ENCODE measurements at places on chromosomes 5 and 9.

DNA sequence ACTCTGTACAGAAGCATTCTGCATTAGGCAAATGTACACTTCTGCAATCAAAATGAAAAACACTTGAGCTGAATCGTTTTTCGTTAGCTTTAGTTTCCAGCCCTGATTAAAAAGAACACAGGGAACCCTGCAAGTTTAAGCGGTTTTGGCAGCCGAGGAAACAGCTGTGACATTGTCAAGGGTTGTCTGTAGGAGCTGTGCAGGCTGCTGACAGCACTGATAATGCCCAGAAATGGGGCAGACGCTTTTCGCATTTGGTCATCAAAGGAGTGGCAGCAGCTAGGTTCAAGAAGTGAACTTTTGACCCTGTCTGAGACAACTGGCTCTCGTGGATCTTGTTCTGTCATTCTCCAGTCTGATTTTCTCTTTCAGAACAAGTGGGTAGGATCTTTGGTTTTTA is 165.6 kb upstream of the CCDC152 start:
- no peak for DNase-seq

DNA sequence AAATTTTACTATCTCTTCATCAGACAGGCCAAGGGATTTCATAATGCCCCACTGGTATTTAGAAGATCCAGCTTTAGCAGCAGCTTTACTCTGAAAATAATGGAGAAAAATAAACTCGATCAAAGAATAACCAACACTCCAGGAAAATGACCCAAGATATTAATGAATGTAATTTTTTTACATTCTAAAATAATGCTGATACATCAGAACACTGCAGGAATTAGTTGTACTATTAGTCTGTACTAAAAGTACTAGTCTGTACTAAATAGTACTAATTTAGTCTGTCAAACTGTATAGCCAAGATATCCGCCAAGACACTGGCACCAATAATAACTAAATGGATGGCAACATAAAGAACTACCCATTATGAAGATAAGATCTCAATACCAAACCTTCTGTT is 18.1 kb downstream of the LARS1 start:
- no peak for DNase-seq

DNA sequence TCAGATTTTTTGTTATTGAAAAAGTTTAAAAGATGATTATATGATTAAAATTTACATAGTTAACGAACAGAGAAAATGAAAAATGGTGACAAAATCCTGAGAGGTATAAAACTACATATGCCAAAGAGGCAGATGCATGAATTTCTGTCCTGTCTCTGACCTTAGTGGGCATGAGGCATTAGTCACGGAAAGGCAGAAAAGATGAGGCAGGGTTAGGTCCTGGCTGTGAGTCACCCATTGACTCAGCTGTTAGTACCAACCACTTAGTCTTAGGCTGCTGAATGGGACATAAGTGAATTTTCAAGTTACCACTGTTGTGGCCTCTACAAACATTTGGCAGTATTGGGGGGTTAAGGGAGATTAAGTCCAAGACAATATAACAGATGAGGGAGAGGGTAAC is 33.1 kb downstream of the RASA1 start:
- DNase-seq, result no peak

GRCh38 chr9:136013116-136013515 is 51.9 kb upstream of the UBAC1 start:
- DNase-seq, result no peak

DNA sequence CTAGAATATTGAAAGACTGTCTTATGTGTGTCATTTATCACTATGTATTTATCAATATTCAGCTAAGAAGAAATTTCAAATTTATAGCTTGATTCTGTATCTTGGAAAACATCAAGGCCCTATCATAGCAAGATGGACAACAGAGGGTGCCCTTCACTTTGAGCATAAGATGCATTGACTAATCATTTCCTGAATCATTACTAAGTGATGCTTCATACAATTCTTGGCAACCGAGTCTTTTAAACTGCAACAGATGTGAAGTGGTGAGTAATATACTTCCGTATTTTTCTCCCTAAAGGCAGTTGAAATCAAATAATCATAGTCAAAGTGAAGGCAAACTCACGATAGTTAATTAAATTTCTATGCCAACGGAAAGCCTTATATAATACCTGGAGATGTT is 318.6 kb upstream of the RGMB start:
- peak; percentile 75 for DNase-seq

- DNase-seq, result no peak
Measured at GRCh38 chr5:16507716-16508115, 42.1 kb upstream of the ZNF622 start.

GRCh38 chr9:71245651-71246050 is 124.2 kb upstream of the TRPM3 start:
- no peak for DNase-seq

DNA sequence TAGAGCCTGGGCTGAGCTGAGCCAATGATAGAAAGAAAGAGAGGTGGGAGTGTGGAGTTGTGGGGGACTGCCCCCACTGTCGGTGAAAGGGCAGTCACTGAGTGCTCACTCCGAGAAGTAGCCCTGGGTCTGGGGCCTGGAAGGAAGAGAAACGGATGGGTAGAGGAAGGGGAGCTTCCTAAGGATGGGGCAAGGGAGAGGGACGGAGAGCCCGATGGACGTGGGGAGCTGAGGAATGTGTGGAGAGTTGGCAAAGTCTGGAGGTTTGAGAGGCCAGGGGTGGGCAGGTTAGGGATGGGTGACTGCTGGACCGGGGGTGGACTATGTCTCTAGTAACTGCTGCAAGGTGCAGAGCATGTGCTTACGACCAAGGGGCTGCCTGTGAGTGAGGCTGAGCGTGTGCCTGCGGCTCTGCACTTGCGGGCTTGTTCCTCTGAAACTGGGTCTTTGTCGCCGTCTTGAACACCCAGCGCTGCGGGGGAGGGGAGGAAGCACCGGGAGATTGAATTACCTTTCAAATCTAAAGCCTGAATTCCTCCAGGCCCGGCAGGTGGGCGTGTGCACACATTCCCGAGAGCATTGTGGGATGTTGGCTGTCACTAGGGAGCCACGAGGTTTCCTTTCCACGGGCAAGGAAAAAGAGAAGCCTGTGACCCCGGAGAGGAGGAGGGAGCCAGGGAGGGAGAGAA is 76.4 kb upstream of the ARAP3 start:
- no peak for DNase-seq

- no peak for DNase-seq
Measured at GRCh38 chr9:70081120-70081495, 37.5 kb downstream of the MAMDC2 start.

DNA sequence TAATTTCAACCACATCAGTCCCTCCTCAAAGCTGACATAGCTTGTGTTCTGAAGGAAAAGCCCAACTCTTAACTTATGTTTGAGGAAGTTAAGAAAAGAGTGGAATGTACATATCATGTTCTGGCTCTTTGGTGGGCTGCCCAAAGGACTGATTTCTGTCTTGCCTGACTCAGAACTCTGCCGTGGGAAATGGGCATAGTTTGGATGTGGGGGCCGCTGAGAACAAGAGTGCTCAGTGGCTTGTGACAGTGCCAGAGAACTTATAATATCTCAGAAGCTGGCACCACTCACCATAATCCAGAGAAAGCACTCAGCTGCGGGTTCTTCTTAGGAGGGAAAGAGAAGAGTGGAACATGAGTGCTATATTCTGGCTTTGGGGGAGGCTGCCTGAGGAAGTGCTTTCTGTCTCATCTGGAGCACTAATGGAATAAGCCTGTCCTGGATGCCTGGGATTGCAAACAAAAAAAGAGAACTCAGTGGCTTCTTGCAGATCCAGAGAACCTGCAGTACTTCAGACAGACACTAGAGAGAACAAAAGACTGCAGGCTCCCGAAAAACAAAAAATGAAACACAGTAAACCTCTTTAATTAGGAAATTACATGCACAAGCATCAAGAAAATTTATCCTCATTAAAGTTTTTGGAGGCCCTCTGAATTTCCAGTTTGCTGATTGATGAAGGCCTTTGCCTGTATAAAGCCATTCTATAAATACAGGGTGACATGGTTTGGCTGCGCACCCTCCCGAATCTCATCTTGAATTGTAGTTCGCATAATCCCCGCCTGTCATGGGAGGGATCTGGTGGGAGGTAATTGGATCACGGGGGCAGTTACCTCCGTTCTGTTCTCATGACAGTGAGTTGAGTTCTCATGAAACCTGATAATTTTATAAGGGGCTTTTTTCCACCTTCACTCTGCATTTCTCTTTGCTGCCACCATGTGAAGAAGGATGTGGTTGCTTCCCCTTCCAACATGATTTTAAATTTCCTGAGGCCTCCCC is 207.0 kb downstream of the DMAC1 start:
- no peak for DNase-seq

GRCh38 chr5:114054594-114054993 is 307.3 kb upstream of the KCNN2 start:
- DNase-seq, result no peak

DNA sequence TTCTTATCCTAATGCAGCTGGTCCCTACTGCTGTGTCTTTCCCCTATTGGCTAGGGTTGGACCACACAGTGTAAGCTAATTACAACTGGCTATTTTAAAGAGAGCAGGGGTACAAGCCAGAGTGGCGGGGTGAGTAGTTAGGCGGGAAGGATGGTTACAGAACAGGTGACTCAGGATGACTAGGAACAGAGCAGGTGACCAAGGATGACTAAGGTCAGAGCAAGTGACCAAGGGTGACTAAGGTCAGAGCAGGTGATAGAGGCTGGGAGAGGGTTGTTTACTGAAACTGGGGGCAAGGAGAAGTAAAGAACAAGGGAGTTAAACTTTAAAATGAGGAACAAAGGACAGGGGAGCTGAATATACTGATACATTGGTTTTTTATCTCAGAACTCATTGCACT is 125.4 kb downstream of the PTTG1 start:
- DNase-seq, result no peak

- no peak for DNase-seq
Measured at GRCh38 chr5:146703899-146704298, 174.7 kb downstream of the PPP2R2B start.

- DNase-seq, result no peak
Measured at GRCh38 chr5:13472842-13473241, 471.6 kb downstream of the DNAH5 start.

DNA sequence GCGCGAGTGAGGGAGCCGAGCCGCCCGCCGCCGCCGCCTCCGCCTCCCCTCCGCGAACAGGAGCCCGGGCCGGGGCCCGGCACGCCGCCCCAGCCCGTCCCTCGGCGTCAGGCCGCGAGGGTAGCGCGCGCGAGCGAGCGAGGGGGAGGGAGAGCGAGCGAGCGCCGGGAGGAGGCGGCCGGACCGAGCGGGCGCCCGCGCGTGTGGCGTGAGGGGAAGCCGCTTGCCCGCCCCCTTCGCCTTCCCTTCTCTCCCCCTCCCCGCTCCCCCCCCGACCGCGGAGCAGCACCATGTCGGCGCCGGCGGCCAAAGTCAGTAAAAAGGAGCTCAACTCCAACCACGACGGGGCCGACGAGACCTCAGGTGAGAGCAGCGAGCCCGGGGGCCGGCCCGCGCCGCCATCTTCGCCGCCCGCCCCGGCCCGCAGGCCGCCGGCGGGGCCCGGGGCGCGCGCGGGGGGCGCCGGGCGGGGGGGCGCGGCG is 312 bp downstream of the SET start:
- DNase-seq, result no peak

DNA sequence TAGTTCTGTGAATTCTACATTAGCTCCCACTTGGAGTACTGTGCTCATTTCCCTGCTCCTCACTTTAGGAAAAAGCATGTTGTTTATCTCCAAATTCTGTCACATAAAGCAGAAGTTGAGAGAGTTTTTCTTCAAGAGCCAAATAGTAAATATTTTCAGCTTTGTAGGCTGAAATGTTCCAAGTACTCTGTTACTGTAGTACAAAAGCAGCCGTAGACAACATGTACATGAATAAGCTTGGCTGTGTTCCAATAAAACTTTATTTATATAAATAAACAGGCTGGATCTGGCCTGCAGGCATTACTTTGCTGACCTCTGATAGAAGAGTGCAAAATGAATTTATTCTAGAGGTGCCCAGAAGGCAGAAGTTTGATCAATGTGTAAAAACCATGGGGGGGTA is 73.0 kb upstream of the AGXT2 start:
- no peak for DNase-seq

- no peak for DNase-seq
Measured at GRCh38 chr5:3007577-3007976, 256.1 kb upstream of the IRX2 start.

DNA sequence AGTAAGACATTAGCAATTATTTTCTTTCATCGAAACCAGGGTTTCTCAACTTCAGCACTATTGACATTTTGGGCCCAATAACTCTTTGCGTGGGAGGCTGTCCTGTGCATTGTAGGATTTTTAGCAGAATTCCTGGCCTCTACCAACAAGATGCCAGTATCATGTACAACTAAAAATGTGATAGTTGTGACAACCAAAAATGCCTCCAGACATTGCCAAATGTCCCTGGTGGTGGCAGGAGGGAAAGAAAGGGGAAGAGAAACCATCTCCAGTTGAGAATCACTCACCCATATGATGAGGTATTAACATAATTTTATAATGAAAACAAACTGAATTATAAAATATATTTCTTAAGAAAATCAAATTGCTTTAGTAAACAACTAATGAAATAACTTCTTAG is 406.1 kb downstream of the RAB3C start:
- DNase-seq, result no peak

DNA sequence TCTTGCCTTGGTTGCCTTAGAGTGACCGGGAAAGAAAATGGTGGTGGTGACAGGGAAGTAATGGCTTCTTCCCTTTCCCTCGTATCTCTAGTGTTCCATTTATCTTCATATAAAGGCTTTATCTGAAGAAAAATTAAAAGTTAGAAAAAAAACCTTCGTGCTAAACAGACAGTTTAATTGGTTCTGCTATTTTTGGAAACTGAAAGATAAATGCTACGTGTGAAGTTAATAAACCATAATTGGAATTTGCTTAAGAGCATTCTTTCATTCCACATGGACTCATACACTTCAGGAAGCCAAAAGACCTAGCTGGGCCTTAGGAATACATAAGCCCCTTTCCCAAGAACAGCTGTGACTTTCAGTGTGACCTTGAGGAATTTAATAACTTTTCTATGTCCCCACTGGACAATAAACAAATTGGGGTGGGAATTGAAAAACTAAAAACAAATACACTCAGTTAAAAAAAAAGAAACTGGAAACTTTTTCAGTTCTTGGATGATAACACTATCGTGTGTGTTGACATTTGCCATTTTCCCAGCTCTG is 818.8 kb upstream of the WWC1 start:
- DNase-seq, result no peak

GRCh38 chr9:107710953-107711352 is 221.4 kb upstream of the KLF4 start:
- DNase-seq, result no peak

DNA sequence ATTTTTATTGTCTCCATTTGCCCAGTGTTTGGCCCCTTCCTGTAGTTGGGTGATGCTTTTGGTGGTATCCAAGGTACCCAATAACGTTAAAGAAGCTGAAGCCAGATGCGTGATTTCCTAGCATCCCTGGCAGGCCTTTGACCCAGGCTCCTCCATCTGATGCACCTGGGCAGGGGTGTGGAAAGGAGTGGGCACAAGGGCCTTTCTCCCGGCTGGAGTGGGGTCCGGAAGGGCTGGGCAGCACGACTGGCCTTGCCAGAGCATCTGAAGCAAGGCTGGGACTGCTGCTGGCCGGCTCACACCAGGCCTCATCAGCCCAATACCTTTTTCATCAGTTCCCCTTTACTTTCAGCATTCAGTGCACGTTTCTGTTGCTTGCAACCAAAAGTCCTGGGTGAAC is 220.2 kb downstream of the FANCC start:
- DNase-seq, result no peak
